CD4-positive, alpha-beta T cell treated with Interleukin-4 for 1 hour (primary cell): ENCODE measurements at places on chromosomes 5 and 9.

GRCh38 chr5:2223303-2223702, 340.6 kb upstream of the IRX4 start:
- DNase-seq = no peak

- no peak for DNase-seq
Measured at GRCh38 chr9:112149211-112149610, 25.9 kb downstream of the SUSD1 start.

- no peak for DNase-seq
Measured at GRCh38 chr5:166979307-166979895, 1312.0 kb upstream of the WWC1 start.

DNA sequence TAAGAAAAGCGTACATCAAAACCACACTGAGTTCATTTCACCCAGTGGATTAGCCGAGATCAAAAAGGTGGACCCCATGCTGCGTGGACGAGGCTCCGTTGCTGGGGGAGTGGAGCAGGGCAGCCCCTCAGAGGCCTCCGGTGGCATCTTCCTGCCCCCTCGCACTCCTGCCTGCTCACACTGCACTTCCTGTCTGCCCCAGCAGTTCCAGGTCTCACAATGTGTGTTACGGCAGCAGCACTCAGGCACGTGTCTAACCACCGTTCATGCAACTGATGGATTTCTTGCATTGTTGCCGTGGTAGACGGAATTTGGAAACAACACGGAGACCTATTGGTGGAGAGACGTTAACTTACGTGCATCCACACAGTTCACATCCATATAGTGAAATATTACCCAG, 196.6 kb upstream of the OTULINL start:
- no peak for DNase-seq

DNA sequence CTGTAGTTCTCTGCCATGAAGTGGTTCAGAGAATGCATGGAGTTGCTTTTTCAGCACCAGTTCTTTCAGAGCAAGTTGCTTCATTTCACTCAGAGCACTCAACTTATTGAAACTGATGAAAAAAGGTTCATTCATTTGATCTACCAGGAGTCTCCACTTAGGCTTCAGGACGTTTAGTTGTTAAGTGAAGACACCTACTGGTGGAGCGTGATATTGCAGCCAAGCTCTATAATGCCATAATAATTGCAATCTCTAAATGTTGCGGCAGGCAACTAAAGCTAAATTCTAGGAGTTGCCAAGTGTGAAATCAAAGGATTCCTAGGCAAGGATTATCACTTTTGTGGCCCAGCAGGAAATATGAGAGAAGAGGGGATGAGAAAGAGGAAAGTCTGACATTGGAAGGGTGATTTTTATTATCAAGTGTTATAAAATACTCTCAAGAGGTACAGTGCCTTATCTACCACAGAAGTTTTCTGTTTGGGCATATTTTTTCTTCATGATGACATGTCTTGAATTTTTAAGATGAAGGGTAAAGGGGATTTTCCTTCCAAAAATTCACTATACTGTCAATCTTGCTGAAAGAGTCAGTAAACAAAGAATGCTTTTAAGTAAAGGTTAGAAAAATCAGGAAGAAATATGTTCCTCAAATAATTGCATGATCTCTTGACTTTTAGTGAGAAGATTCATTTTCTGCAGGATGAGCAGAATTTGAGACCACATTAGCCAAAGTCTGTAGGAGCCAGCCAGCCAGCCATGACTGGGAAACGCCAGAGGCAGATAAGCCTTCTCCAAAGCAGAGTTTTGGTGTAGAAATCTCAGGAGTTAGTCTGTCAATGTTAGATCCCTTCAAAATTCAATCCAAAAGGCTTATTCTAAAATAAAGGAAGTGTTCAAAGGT, 83.4 kb downstream of the SH3PXD2B start:
- peak; percentile 28 for DNase-seq

DNA sequence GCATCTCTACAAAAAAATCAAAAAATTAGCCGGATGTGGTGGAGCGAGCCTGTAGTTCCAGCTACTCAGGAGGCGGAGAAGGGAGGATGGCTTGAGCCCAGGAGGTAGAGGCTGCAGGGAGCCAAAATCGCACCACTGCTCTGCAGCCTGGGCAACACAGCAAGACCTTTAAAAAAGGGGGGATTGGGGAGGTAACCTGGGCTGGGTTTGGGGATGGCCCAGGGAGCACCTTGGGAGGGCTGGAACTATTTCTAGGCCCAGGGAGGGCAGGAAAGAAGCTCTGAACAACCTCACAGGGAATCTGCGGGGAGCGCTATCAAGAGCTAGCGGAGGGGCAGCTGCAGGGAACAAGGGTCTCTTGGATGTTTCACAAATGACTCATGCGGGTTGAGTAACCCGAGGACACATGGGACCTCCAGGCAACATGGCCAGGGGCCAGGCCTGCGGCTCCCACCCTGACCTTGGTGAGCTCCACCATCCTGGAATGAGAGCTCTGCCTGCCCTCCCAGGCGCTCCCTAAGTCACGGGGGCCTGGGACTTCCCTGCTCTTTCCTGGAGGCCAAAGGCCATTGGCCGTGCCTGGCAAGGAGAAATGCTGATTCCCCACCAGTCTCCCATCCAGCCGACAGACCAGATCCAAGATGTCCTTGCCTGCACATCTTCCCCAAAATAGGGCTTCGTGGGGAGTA, 23.4 kb downstream of the SARDH start:
- DNase-seq = no peak
